ENCODE measurements at places on chromosomes 2 and 18.

DNA sequence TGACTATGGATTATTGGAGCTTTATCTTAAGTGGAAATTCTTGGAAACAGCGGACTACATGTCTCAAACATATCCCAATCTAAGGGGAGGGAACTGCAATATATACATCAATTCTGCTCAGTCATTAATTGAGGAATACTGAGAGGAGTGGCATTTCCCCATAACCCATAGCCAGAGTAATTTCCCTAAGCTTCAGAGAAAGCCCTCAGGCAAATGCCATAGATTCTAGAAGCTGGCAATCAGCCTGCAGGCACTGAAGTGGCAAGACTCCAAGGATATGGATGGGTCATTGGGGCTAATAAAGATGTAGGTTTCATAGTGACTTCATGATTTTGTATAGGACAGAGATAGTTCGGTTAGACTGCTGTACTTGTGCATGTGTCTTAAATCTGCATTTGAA is 1960.5 kb upstream of the PIK3C3 start:
- DNase-seq, result no peak

DNA sequence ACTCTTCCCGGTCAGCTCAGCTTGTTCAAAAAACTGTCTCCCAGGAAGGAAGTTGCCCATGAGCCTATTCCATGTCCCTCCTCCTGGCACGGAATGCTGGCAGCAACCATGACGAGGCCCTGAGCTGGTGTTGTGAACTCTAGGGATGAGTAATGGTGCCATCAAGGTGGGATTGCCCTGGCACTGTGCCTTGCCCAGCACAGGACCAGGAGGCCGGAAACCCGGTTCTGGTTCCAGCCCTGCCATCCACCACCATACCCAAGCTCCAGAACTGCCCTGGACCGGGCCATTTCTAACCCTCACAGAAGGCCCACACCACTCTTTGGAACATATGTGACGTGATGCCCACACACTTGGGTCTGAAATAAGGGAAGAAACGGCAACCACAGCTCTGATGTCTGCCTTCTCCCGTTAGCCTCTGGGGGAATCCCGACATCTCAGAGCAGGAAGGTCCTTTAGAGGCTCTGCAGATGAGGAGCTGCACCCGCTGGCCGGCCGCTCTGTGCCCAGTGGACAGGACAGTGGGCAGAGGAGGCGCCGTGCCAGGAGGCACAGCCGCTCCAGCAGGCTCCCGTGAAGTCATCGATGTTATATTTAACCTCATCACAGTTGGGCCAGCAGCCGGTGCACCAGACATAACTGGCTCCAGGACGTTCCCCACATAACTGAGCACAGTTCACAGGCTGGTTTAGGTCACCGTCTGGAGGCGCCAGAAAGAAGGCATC is 462.1 kb upstream of the ID2 start:
- DNase-seq, result no peak

DNA sequence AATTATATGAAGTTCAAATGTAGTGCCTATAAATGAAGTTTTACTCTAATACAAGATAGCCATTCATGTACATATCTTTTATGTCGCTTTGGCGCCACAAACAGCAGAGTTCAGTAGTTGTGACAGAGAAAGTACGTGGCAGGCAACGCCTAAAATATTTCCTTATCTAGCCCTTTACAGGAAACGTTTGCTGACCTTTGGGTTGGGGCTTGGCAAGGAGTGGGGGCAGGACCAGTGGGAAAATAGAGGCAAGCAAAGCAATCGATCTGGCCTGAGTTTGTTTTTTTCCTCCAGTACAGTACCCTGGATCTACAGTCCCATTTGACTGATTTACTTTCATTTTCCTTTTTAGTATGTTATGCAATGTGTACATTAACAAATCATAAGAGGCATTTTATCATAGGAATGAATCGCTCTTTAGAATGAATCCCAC is 13.1 kb downstream of the CCDC68 start:
- DNase-seq, result peak; percentile 48

GRCh38 chr2:100765481-100765880 is 54.5 kb upstream of the NPAS2 start:
- DNase-seq, result no peak

DNA sequence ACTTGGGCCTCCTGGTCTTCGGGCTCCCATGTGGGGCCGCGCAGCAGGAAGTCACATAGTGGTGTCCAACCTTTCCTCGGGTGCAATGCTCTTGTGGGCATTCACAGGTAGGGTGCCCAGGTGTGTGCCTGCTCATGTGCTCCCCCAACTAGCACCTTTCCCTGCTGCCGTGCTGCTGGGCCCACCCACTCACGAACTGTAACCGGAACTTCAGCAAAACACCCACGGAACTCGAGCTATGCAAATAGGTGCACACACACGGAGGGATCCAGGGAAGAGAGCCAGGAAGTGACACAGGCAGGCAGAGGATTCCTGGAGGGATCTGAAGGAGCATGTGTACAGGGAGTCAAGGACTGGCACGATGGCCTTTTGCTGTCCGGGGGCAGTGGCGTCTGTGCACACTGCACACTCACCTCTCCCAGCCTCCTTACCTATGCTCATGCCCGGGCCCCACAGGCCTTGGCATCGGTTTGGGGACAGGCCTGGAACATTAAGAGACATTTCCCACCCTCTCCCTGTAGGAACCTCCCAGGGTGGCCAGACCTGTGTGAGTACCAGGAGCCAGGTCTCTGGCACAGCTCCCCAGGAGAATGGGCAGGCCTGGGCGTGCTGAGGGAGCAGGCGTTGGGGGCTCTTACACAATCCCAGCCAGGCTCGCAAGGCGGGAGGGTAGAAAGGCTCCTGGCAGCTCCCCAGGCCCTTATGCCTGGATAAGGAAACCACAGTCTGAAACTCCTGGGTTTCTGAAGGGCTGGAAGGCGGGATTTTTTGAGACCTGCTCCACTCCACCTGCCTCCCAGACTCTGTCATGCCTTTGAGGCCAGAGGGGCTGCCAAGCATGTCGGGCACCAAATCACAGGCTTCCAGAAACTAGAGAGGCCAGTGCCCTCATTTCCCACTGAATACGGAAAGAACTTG is 6.6 kb upstream of the PTMA start:
- DNase-seq, result no peak

DNA sequence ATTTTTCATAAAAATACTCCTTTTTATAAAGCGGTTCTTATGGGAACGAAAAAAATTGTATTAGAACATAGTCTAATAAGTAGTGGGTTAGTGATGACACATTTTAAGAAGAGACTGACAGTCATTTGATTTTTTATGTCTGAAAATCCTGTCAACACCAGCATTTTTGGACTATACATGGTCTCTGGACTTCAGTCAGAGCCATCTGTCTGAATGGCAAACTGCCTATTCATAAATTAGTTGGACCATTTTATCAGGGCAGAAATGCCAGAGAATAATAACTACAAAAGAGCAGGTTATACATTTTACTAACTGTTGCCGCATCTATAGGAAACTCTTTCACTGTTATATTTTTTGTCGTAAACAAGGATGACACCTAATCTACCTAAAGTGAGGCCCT is 437.6 kb downstream of the ZNF804A start:
- DNase-seq, result no peak

DNA sequence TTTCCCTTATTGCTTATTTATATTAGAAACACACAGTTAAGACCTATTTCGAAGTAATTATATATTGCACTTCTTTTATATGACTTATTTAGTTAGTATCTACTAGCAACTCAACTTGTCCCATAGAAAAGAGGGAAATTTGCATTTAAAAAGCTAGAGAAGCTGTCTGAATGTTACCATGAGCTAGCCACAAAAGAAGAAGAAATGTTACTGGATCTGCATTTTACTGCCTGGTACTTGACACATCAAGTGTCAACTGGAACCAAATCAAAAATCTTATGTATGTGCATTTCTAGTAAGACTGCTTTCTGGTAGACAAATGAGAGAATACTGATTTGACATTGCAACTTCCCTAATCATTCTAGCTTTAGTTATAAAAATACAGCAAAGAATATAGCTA is 424.6 kb upstream of the VRK2 start:
- DNase-seq, result no peak

- DNase-seq, result no peak
Observed at GRCh38 chr2:239181074-239181902, 219.5 kb downstream of the HDAC4 start.

- DNase-seq, result no peak
Observed at GRCh38 chr18:9755615-9756014, 47.5 kb downstream of the RAB31 start.

DNA sequence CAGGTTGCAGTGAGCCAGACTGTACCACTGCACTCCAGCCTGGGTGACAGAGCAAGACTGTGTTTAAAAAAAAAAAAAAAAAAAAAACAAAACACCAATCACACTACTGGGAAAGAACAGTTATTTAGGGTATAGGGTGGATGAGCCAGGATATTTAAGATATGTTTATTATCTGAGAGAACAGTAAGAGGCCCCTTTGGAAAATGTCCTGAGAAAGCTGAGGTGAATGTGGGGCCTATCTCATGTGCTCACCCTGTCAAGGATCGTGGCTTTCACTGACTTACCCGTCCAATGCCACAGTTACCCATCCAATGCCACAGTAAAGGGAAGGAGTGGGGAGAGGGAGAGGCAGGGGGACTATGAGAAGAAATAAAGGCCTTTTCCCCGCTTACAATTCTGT is 19.9 kb upstream of the ENOSF1 start:
- DNase-seq, result no peak

DNA sequence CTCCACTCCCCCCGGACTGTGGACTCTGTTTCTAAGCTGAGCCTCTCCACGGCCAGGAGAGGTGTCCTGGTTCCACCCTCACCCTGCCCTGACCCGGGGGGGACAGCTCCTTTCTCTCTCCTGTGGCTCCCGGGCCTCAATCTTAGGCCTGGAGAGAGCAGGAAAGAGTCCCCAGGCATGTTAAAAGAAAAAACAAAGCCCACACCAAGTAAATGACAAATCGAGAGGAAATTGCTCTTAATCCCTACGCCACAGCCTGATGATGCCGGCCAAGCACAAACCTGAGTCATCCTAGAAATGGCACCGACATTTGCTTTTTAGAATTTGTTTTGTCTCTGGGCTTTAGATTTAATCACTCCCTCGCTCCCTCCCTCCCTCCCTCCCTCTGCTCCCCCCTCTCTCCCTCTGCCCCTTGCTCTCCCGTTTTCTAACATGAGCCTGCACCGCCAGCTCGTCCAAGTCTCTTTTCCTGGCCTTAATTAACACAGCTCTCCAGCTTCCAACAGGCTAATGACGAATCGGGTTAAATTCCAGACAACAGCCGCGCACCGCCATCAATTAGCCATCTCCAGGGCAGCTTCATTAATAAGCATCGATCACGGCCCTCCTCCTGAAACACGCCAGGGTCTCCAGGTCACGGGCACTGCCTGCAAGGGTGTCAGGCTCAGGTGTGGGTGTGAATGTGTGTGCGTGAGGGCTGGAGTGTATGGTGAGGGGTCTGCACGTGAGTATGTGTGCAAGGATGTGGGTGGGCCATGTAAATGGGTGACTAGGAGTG is 230.8 kb downstream of the CELF4 start:
- DNase-seq, result no peak

DNA sequence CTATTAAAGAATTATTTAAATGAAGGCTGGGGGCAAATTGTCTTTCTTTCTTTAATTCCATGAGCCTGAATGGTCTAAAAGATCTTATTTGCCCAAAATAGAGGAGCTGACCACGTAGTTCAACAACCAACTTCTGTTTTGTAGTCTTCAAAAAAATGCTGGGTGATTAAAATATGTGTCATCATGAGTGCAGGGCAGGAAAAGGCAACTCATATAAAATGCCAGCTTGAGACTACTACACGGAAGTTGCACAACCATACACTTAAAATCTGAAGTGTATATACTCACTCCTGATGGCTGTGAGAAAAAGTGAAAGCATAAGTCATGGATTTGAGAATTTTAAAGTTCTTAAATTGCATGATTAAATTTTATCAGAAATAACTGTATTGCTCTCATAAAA is 210.9 kb downstream of the DYM start:
- DNase-seq, result no peak

- no peak for DNase-seq
Observed at GRCh38 chr2:101843048-101843447, 145.5 kb downstream of the MAP4K4 start.

- DNase-seq, result no peak
Observed at GRCh38 chr2:191036363-191036762, 22.4 kb upstream of the STAT1 start.

DNA sequence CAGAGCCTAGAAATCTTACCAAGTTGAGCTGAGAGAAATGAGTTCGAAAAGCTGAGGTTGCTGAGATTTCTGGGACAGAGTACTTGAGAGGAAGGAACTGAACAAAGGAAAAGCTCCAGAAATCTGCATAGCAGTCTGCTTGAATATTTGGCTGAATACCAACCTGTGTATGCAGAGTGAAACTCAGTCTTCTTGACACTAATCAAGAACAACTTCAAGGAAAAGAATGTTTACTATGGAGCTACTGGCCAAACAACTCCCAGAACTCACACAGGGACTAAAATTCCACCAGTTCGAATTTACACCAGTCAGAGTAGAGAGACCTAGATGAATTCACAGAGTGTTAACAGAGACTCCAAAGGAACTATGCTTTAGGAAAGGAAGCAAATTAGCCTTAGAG is 66.5 kb downstream of the USP37 start:
- DNase-seq, result no peak

DNA sequence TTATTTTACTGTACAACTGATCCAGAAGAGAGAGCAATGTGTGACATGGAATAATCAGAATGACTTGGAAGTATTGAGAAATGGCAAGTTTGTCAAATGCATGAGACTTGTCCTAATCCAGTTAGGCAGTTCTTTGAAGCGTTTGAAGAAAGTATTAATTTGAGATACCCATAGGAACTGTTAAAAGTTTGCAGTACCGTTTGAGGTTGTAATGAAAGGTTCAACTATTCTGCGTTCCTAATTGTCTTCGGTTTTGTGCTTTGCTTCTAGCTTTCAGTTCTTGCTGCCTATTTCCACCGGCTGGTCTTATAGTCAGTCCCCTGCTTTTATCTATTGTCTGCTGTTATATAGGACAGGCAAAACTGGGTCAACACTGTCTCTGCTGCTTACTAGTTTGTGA is 41.8 kb downstream of the COX7A2L start:
- DNase-seq, result no peak

GRCh38 chr2:11396467-11397445 is 52.3 kb upstream of the ROCK2 start:
- no peak for DNase-seq

GRCh38 chr18:54112356-54112755 is 112.1 kb downstream of the MBD2 start:
- no peak for DNase-seq

GRCh38 chr2:26674771-26675170 is 17.8 kb upstream of the KCNK3 start:
- no peak for DNase-seq

GRCh38 chr18:57249179-57249578 is 102.3 kb downstream of the BOD1L2 start:
- DNase-seq, result no peak
